Stimulated activated CD4-positive, alpha-beta T cell treated with anti-CD3 and anti-CD28 coated beads, Interleukin-2, amount 100 ng/mL, for 4 hours (primary cell): ENCODE measurements at places on chromosomes 12 and 14.

DNA sequence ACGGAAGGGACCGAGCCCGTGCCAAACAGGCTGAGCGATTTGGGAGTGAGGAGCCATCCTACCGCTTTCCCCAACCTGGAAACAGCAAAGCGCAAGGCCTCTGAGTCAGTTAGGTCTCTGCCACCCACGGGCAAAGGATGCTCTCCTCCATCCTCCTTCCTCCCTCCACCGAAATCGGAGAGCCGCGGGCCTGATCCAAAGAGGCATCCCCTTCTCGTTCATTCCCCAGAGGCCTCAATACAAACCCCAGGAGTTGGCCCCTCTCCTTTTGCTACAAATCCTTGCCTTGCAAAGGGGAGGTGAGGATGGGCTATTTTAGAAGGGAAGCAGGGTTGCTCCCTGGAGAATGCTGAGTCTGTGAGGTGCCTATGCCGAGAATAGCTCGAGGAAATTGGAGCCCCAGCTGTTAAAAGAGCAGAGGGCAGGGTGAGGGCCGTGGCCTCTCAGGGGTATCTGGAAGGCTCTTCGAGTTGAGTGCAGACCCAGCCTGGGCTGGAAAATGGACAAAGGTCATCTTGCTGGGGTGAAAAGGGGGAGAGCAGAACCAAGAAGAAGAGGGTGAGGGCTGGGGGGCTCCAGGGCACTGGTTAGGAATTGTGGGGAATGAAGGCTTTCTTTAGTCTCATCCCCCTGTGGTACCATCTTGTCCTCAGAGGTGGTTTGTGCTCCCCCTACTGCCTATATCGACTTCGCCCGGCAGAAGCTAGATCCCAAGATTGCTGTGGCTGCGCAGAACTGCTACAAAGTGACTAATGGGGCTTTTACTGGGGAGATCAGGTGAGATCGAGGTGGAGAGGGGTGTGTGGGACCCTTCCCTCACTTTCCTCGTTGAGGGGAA is 1.1 kb downstream of the TPI1 start:
- DNase-seq = no peak

GRCh38 chr12:84877340-84877739 is 35.3 kb downstream of the SLC6A15 start:
- no peak for DNase-seq

DNA sequence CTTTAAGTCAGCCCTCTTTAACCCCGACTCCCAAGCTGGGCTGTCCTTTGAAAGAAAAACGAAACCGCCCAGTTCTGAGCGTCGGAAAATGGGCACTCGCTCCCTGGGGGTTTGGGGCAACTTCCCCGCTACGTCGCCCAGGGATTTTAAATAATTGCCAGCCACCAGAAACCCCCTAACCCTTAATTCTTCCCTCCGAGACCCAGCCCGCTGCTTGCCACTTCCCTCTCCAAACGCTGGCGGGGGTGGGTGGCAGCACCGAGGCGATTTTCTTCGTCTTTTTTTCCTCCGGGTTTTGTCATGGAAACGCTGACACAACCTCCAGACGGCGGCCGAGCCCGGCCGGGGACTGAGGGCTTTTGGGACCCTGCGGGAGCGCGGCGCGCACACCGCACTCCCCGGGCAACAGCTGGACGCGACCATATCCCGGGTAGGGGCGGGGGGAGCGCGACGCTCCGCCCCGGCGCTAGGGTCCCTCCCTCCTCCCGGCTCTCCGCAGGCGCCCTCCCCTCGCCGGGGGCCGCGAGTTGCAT is at the start of gene CHST11:
TSS of gene CHST11 (plus strand) at position 532 of the 533 bp plus-strand sequence.
- DNase-seq = peak; percentile 66

DNA sequence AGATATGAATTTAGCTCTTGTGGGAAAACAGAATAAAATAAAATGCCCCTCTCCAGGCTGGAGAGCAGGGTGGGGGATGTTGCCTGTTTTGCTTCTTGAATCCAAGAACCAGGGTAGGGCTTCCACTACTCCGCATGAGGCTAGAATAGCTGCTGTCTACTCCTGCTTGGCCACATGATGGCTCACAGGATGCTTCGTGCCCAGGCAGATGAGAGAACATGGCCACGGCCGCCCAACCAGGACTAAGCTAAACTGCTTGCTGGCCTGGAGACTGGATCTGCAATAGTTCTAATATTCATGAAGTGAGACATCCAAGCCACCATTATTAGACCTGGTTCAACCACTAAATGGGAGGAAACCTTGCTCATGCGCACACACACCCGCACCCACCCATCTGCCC is 122.2 kb upstream of the METAP2 start:
- no peak for DNase-seq

- no peak for DNase-seq
These were observed 70.7 kb downstream of the RASSF9 start for GRCh38 chr12:85765453-85765869.

- DNase-seq = no peak
These were observed 974 bp downstream of the BTBD7 start for GRCh38 chr14:93331728-93332396.

DNA sequence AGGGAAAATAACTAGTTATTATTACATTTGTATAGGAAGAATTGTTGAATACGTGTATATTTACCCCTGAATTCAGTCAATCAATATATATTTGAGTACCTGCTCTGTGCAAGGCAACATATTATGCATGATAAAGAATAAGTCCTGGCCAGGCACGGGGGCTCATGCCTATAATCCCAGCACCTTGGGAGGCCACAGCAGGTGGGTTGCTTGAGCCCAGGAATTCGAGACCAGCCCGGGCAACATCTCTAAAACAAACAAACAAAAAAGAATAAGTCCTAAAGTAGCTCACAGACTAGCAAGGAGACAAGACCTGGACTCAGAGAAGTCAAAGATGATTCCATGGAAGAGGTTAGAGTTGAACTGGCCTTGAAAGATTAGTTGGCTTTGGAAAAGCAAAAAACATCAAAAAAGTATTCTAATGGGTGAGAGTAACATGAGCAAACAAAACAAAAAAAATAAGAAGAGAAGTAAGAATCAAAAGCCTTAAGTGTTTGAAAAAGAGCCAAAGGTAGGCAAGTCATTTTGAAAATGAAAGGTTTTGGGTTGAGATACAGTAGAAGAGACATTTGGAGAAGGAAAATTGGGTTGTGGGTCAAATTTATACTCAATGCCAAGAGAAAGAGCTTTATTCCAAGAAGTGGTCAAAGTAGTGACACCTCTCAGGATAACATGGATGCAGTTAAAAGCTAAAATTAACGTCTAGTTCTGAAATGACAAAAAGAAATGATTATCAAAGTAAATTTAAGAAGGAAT is 115.2 kb upstream of the BCAT1 start:
- no peak for DNase-seq

DNA sequence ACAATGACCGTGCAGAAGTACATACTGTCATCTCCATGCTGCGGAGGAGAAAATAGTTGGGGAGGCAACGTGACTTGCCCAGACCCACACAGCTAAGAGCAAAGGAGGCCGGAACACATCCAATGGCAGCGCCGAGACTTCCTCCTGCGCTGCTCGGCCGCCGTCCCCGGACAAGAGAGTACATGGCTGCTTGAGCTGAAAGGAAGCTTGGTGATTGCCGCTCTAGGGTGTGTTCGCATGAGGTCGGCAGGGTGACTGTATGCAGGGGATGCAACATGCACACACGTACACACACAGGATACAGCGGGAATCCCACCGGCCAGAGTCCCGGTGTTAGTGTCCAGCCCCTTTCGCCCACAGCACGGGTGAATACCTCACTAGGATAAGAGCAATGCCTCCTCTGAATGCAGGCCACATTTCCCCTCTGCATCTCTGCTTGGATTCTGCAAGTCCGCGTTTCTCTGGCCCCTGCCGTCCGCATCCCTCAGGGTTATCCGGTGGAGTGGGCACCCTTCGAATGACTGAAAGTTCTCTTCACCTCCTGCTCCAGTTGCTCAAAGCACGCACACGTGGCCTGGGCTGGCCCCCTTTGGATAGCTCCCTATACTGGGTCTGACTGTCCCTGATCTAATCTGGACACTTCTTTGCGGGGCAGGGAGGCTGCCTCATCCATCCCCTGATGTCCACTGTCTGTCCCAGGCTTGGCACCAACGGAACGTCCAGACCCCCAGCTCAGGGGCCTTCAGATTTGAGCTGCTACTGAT is 78.8 kb downstream of the GSC start:
- no peak for DNase-seq

GRCh38 chr12:80625051-80625450 is 82.4 kb upstream of the MYF6 start:
- no peak for DNase-seq

- DNase-seq = no peak
These were observed 191.6 kb upstream of the NUDT4 start for GRCh38 chr12:93186131-93186530.

DNA sequence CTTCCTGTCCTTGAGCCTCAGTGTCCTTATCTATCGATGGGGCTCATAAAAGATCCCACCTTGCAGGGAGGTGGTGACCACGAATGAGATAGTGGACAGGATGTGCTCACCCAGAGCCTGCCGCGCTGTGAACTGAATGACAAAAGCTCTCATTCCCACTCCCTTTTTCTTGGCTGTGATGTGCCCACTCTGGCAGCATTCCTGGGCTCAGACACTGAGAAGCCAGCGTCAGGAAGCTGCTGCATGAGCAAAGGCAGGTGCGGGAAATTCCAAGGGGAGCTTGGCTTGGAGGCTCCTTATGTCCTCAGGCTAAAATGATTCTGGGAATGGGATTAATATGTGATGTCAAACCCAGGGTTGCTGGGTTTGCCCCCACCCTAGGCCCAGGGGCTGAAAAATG is 61.6 kb downstream of the EFCAB11 start:
- DNase-seq = no peak

- DNase-seq = no peak
These were observed 10.1 kb upstream of the TC2N start for GRCh38 chr14:91877376-91877915.

GRCh38 chr14:63781686-63782085 is 53.8 kb upstream of the SGPP1 start:
- no peak for DNase-seq

- no peak for DNase-seq
These were observed 913.2 kb downstream of the NRXN3 start for GRCh38 chr14:79083356-79083755.

DNA sequence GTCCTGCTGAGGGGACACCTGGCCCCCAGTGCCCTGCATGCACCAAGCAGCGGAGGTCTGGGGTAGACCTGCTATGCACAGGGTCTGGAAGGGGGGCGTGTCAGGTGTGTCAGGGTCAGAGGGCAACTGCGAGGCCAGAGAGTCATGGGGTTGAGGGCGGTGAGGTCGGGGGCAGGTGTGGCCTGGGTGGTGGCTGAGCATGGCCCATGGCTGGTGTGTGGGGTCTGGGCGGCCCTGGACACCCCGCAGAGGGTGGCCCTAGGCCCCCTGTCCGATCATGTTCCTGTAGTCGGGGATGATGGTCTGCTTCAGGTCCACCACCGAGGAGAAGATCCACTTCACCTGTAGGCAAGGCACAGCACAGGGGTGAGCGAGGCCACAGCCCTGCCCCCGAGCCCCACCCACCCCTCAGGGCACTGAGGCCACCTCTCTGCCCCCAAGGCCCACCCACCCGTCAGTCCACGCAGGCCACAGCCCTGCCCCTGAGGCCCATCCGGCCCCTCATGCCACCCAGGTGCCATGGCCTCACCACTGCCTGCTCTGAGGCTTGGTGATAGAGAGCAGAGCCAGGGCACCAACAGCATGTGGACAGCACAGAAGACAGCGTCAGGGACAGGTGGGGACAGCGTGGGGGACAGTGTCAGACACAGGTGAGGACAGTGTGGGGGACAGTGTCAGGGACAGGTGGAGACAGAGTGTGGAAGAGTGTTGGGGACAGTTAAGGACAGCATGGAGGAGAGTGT is 211.3 kb downstream of the TMEM121 start:
- DNase-seq = no peak

DNA sequence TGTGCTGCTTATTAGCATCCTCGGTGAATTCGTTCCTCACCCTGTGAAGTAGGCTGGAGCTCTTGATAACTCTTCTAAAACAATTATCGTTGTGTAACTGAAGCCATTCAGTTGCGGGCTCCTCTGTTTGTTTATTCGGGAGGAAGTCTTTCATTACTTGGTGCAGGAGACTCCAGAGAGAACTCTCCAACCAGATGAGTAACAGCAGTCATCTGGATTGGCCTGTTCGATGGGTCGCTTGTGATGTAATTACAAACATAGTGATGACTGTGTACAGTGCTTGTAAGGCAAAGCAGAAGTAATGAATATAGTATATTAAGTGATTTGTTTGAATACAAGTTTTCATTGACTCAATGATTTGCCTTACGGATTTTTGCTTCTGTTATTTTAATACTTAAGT is 10.9 kb downstream of the ATP6V0A2 start:
- no peak for DNase-seq

- DNase-seq = no peak
These were observed 30.3 kb upstream of the BTG1 start for GRCh38 chr12:92175961-92176360.

DNA sequence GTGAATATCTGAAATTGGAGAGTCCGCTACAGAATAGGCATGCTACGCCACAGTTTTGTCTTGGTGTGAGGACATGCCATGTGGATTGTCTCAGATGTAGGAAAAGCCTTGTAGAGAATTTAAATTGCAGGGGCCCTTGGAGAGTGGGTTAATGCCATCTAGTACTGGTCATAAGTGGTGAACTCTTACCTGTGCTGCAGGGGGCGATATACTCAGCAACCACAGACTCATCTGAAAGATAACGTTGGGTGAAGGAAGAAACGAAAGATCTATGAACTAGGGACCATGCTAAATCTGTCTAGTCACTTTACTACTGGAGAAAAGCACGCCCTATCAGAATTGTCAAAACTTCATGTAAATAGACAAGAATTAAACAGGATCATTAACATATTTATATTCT is 33.7 kb upstream of the A2M start:
- no peak for DNase-seq

DNA sequence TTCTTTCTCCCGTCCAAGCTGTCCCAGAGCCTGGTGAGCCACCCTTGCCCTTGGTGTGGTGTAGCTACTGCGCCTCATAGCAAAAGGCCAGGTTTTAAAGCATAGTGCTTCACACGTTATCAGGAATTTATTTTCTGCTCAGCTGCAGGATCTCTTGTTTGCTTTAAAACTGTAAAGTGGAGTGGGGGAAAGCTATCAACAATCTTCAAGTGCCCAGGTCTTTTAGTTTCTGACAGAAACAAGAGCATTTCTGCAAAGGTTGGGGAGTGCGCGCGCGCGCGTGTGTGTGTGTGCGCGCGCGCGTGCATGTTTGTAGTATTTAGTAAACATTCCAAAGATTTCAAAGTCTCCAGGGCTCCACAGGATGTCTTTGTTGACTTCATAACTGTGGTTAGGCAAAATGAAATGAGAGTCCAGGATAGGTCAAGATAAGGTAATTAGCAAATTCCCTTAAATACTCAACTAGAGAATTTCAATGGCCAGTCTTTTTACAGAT is 45.5 kb downstream of the EML1 start:
- DNase-seq = no peak

- DNase-seq = no peak
These were observed 29.7 kb downstream of the CHGA start for GRCh38 chr14:92952481-92953298.
